ENCODE measurements at places on chromosomes 12 and 14.

GRCh38 chr14:104494483-104494882, 85.1 kb upstream of the C14orf180 start:
- DNase-seq = no peak

GRCh38 chr12:110756611-110757010, 13.9 kb upstream of the PPP1CC start:
- no peak for DNase-seq

- no peak for DNase-seq
These were observed 48.0 kb downstream of the CD163L1 start for GRCh38 chr12:7395950-7396349.

DNA sequence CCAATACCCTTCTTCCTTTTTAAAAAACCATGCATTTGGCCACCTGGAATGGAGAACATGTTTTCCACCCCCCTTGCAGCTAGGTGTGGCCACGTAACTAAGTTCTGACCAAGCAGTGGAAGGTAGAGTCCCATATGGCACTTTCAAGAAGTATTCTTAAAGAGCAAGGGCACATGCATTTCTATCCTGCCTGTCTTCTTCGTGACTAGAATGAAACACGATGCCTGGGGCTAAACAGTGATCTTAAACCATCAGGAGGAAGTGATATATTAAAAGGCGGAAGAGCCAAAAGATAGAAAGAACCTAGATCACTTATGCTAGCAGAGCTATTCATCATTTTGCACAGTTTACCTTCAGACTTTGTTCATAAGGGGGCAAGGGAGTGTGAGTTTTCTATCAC, 16.0 kb upstream of the DDX11 start:
- DNase-seq = no peak

DNA sequence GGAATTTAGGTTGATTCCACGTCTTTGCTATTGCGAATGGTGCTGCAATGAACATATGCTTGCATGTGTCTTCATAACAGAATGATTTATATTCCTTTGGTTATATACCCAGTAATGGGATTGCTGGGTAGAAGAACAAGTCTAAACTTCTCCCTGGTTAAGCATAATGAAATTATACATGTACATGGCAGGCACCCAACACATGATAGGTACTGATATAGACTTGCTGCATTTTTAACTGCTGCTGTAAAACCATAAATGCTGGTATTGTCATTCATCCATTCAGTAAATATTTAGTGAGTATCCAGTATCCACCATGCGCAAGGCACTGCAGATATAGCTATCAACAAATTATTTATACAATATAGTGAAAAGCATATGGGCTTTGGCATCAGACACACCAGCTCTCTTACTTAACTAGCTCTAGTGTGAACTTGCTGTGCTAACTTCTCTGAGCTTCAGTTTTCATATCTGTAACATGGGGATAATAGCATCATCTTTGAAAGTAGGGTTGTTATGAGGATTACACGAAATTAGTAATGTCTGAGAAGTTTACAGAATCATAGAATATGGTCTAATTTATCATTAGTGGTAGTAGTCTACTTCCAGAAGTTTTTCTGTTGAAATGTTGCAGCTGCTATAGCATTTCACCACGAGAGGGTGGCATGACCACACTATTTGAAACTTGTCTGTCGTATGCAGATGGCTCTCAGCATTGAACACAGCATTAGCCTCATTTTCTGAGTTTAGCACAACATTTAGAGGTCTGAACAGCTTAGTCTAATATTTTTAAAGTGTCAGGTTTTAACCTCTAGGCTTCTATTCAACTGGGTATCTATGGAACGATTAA, 32.0 kb upstream of the SEL1L start:
- no peak for DNase-seq

DNA sequence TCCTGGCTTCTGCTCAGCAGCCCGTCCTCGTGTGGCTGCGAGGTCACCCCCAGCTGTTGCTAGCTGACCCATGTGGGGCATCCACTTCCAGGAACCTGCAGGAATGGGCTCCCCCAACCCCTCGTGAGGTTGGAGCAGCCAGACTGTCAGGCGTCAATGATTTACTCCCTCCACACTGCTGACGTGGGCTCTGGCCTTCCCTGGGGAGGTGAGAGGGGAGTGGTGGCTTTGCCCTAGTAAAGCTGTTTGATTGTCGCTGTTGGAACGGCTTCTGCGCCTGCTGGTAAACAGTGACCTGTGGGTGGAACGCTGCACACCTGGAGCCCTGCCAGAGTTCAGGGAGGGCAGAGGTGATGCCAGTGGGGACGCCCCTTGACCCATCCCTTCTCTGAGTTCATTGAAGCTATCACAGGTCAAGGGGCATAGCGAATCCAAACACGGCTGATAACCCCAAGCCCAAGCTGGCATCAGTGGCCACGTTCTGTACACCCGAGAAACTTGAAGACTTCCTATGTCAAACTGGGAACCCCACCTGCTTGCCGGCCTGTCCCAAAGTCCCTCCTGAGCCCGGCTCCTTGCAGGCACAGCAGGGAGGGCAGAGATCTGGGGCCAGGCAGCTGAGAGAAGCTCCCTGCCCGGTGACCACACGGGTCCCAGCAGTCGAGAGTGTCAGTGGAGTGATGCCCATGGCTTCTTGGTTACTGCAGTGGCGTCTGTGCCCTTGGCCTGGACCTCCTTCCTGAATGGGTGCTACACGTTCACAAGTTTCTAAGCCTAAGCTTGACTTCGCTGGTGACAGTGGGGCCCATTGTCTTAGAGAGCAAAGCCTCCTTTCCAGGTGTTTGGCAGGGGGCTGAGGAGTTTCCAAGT, 2.7 kb downstream of the ASPG start:
- no peak for DNase-seq
